ENCODE measurements at places on chromosomes 11 and 22. TPM values are rescaled to one million over a fixed set of nuclear protein-coding genes. Genes with fewer than 3 reads are reported as not detected.

- DNase-seq, result no peak
Measured at GRCh38 chr11:102510439-102511135, 20.0 kb downstream of the MMP7 start.

DNA sequence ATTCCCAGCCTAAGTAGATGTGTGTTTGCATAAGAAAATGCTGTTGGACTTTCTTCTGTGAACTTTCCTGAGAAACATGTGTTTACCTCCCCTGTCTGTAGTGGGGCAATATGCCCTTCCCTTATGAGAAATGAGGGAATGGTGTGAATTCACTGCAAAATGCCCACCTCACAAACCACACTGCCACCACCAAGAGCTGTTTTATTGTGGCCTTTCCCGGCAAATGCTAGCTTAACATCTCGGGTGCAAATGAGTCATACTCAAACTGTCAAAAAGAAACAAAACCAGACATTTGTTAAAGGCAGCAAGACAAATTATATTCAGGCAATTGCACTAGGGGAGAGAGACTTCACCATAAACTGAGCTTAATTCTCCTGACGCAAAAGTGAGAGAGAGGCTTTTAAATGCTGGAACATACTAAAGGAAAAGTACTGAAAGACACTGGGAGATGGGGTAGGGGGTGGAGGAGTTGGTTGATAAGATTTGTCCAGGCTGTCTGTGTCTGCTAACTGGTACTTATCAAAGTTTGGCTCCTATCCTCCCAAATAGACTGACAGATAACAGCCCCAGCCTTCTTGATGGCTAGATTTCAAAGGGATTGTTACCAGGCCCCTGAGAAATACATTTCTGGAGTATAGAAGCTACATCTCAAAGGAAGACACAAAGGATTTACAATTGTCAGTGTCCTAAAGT, 70.9 kb upstream of the OR5AK2 start:
- DNase-seq, result no peak

- no peak for DNase-seq
Measured at GRCh38 chr22:20396639-20397038, 2.7 kb downstream of the ZNF74 start.

- no peak for DNase-seq
Measured at GRCh38 chr22:43447380-43447779, 35.6 kb downstream of the MPPED1 start.

- no peak for DNase-seq
Measured at GRCh38 chr11:69889400-69890318, 70.4 kb upstream of the FGF3 start.

DNA sequence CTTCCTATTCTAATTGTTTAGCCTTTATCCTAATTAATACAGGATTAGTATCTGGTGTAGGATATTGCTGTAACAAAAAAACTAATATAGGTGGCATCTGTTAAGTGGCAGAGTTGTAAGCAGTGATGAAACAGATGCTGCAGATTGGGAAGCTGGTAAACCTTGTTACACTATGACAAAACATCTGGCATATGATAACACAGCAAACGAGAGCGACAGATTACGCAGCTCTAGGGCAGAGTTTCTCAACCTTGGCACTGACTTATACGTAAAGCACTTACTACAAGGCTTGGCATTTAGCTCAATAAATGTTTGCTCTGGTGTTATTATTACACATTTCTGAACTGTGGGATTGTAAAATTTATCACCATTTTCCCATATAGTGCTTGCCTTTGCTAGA, 137.0 kb downstream of the ATG16L2 start:
- no peak for DNase-seq

DNA sequence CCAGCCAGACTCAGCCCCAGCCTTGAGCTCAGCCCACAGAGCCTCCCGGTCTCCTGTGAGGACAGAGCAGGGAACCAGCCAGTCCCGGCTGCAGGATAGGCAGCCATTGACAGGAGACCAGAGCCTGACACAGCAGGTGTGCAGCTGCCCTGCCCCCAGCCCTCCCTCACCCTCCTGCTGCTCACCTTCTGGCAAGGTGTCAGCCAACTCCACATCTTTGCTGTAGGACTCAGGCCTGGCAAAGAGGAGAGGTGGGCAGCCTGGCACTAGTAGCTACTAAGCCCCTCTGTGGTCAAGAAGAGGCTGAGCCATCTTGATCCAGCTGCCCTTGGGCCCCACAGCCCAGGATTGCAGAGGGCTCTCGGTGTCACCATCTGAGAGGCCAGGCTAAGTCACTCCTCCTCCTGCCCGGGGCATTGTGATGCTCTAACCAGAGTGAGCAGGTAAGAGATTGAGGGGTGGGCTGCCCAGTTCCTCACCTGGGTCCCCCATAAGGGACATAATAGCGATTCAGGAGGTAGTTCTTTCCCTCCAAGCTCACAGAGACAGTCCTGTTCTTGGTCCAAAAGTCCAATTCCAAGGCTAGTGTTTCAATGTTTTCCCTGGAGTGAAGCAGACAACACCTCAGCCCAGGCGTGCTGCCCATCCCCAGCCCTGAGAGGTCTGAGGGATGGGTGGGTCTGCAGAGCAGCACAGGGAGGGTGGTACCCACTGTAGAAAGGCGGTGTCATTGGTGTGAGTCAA, 18.6 kb downstream of the TREH start:
- DNase-seq, result no peak

GRCh38 chr11:2961080-2961479, 31.0 kb downstream of the NAP1L4 start:
- no peak for DNase-seq

GRCh38 chr11:10450462-10451425, 4.3 kb upstream of the AMPD3 start:
- DNase-seq, result peak; percentile 57

DNA sequence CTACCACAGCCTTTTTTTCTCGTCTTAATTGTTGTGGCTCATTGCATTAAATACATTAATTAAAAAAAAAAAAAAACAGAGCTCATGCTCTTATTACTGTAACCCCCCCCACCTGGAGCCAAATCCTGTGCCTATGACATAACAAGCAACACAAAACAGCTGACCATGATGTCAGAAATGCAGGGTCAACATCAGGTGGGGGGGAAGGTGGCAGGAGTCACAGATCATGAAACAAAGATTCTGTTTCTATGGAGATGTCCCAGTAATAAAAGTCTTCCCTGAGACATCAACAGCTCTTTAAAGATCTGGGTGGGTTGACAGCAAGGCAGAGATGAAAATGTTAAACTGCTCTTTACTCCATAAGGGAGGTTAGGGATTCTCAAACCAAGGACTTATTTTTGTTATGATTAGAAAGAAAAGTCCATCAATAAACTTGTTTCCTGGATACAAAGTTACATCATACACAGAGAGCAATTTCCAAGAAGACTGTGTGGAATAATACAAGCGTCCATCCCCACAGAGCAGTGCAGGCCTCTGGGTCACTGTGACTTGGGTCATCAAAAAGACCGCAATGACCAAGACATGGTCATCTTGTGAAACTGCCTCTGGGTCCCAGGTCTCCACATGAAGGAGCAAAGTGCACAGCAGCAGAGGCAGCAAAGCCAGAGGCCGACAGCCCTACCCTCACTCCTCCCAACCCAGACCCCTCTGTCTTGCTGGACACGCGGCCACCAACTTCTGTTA, 42.7 kb upstream of the CYP2D6 start:
- no peak for DNase-seq

DNA sequence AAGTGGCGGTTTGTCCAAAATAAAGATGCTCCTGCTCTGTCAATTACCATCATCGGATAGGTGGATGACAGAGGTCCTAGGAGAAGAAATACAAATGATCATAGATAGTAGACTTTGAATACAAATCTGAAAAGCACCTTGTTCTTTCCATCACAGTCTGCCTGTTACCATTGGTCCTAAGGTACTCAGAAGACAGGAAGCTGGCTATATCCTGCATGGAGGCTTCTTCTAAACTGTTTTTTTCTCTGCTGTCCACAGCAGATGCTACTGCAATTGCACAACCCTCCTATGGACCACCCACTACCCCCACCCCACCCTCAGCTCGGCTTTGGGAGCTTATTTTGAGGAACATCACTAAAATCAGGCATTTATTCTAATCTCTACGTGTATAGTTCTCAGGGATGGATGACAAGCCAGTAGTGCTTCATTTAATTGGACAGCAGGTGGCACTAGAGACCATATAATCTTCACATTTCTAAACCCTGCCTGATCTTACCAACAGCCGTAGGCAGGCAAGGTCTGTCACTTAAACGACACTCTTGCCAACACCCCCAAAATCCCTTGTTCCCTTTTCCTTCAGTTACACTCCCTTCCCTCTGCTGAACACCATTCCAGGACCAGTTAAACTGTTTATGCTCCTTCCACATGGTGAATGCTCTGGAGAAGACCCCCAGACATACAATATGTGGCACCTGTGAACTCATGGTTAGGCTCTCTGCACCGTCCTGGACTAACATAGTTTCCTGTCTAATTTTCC, 6.6 kb upstream of the PTS start:
- DNase-seq, result peak; percentile 63

- no peak for DNase-seq
Measured at GRCh38 chr11:45176996-45177395, 30.6 kb downstream of the PRDM11 start.

- peak; percentile 62 for DNase-seq
Measured at GRCh38 chr22:30606455-30607299, at the start of gene TCN2. TSS of gene TCN2 (plus strand) at chr22:30607174. CDS start at chr22:30607332, 158 bp downstream.

- DNase-seq, result peak; percentile 78
Measured at GRCh38 chr11:61509043-61510029, 787 bp downstream of the LRRC10B start.

GRCh38 chr22:22210375-22210774, 34.2 kb upstream of the VPREB1 start:
- peak; percentile 73 for DNase-seq

DNA sequence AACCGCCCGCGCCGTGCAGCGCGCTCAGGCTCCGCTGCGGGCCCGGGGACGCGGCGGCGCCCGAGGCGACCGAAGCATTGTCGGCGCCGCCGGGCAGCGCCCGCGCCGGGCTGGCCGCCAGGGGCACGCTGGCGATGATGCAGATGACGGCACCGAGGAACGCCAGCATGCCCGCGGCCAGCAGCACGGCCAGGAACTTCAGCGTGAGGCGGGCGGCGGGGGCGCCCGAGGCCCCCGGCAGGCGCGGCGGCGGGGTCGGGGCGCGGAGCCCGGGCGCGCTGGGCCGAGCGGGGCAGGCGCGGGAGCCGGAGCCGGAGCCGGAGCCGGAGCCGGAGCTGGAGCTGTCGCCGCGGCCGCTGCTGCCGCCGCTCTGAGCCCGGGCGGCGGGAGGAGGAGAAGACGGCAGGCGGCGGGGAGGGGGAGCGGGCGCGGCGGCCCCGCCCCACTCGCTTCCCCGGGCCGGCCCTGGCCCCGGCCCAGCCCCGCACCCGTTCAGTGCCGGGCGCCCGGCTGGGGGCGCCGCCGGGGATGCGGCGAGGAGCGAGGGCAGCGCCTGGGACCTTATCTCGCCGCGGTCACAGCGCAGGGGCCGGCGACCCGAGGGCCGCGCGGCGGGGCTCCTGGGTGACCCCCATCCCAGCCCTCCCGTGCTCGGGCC, at the start of gene NPTXR:
TSS of gene NPTXR (minus strand) at position 372 of the 658 bp plus-strand sequence.
- no peak for DNase-seq

DNA sequence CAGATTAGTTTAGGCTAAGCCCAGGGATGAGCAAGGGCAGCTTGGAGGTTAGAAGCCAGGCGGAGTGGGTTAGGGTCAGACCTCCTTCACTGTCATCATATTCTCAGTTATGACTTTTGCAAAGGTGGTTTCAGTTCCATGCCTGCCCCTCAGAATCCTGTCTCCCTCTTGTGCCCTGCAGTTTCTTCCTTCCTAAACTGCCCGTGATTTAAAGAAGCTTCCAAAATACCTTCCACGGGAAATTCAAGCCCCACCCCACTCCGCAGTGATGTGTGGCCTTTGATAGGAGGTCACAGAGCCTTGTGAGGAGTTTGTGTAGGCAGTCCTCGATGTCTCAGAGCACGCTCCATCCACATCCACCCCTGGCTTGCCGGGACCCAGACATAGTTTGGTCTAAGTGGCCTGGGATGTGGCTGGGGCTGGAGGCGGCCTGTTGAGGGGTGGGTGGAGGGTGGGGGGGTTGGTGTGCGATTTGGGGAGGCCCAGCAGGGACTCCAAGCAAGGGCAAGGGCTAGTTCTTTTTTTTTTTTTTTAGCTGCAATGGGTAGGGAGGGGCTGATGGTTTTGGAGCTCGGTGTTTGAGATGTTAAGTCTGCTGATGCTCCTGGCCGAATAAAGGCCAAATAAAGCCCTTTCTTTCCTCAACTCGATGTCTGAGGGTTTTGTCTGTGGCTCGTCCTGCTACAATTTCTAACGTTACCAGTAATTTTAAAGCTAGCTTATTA, 1.6 kb upstream of the IFITM1 start:
- peak; percentile 71 for DNase-seq

- DNase-seq, result no peak
Measured at GRCh38 chr11:115607621-115608221, 103.5 kb upstream of the CADM1 start.

GRCh38 chr22:22593964-22594656, 35.0 kb upstream of the PRAME start:
- DNase-seq, result peak; percentile 69

DNA sequence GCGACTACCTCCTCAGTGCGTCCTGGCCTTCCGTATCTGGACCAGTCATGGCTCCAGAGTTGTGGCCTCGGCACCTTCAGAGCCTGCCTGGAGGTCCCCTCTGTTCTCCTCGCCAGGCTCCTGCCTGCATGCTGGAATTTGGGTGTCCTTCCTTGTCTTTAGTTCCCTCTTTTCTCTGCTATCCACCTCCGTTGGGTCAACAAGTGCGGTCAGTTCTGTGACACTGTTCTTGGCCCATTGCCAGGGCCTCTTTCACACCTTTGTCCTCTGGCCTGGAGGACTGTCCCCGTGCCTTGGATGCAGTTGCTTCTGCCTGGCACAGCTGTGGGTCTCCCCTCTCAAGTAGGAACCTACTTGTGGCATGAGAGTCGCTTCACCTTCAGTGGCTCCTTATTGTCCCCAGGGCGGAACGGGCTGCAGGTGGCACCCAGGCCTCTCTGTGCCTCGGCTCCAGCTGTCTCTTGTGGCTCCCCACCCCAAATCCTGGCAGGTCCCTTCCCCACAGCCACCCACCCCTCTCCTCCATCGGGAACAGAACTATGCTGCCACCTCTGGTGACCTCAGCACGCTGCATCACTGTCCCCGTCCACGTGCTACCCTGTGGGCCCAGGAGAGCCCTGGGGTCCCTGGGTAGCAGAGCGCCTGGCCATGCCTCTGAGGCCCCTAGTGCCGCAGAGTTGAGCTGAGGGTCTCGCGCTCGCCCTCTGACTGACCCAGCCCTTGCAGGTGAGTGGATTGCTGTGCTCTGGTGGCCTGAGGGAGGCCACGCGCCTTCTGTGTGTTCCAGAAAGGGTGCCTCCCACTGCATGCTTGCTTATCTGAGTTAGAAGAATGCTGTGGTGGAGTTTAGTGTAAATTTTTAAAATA, 4.7 kb downstream of the DGCR8 start:
- no peak for DNase-seq

GRCh38 chr11:75869661-75870455, 54.8 kb downstream of the UVRAG start:
- DNase-seq, result no peak

P2RY2 gene
- not detected for total RNA-seq

ACO2 gene
- 97.1 TPM for total RNA-seq

ADORA2A gene
- 20.4 TPM for total RNA-seq

CDC45 gene
- total RNA-seq, result 94.3 TPM

CASP5 gene
- not detected for total RNA-seq

CARNS1 gene
- 4.8 TPM for total RNA-seq
